HCEC 1CT (cell line): ENCODE measurements at places on chromosomes 1 and 21.

- DNase-seq, result no peak
Measured at GRCh38 chr1:116415200-116415698, 42.2 kb downstream of the ATP1A1 start.

DNA sequence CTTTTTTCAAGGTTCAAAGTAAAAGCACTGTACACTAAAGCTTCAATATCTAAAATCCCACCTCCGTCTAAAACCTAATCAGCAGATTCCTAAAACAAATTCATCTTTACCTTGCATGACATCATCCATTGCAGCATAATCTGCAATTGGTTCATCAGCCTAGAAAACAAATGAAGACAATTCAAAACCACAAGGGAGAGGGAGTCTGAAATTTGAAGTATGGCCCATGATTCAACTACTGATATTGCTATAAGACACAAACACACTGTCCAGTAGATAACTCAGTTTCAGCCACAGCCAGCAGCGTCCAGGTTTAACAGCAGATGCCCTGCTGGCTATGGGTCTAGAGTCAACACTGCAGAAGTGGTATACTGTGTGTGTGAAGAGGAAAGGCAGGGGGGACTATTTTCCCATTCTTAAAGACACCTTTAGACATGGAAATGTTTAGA, 17.9 kb upstream of the RAP1GAP start:
- DNase-seq, result no peak

- peak; percentile 83 for DNase-seq
Measured at GRCh38 chr1:169119405-169119804, 12.9 kb downstream of the ATP1B1 start.

GRCh38 chr1:37151789-37152188, 117.5 kb upstream of the GRIK3 start:
- no peak for DNase-seq

DNA sequence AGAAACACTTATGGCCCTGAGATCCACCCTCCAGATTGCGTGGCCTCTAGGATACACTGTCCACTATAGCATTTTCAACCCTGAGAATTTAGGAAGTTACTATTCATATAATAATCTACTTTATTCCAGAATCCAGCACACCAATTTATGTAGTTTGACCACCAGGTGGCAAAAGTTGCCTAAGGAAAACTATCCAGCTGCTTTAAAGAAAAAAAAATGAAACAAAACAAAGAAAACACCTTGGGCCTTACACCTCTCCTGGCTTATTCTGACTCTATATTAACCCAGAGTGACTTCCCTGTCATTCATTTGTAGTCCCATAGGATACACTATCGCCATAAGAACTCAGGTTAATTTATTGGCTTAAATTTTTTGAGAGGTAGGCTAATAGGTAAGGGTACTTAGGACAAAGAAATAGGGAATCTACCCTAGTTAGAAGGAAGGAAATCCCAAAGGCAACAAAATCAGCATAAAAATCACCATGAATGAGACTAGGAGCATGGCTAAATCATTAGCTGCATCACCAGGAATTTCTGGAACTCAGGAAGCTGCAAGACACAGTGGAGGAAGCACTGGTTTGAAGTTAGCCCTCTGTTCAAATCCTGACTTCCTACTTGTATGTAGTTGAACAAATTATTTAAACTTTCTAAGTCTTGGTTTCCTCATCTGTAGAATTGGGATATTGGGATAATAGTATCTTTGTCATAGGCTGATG, 107.5 kb downstream of the SPAG17 start:
- DNase-seq, result peak; percentile 10
